ENCODE measurements at places on chromosomes 5 and 9. TPM values are rescaled to one million over a fixed set of nuclear protein-coding genes. Genes with fewer than 3 reads are reported as not detected.

- DNase-seq = no peak
These were observed 78.6 kb downstream of the ANXA1 start for GRCh38 chr9:73230251-73230650.

- DNase-seq = peak; percentile 41
These were observed at the start of gene ZDHHC21 for GRCh38 chr9:14693251-14693861. ZDHHC21 (minus strand) TSS chr9:14693432; CDS start chr9:14674340, 19,092 bp downstream.

GRCh38 chr5:12526113-12526512 lies 621.9 kb upstream of the CTNND2 start:
- no peak for DNase-seq

DNA sequence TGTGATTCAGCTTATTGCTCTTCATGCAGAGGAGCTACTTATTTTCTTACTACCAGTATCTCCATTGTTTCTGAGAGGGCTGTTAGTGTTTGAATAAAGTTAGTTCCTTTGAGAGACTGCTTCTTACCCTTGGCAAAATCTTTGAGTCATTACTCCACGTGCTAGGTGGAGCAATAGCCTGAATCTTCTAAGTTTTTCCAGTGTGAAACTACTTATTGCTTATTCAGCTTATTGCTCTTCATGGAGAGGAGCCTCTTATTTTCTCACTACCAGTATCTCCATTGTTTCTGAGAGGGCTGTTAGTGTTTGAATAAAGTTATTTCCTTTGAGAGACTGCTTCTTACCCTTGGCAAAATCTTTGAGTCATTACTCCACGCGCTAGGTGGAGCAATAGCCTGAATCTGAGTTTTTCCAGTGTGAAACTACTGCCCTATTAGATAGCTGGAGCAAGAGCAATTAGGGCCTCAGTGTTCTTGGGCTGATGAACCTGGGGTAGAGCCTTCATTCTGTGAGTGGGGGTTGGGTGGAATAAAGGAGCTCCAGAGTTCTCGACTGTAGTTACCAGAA lies 41.9 kb downstream of the GPBP1 start:
- DNase-seq = peak; percentile 14

- no peak for DNase-seq
These were observed 26.4 kb downstream of the UTP15 start for GRCh38 chr5:73591698-73592501.

PPP2CA gene
- total RNA-seq = 123 TPM

GRCh38 chr5:127451096-127451495 lies 66.3 kb upstream of the PRRC1 start:
- no peak for DNase-seq

C9orf50 gene
- not detected for total RNA-seq

LCN15 gene
- total RNA-seq = 0.05 TPM

MSX2 gene
- 2.0 TPM for total RNA-seq

GRCh38 chr5:97417986-97418385 lies 234.9 kb upstream of the RIOK2 start:
- no peak for DNase-seq

DNA sequence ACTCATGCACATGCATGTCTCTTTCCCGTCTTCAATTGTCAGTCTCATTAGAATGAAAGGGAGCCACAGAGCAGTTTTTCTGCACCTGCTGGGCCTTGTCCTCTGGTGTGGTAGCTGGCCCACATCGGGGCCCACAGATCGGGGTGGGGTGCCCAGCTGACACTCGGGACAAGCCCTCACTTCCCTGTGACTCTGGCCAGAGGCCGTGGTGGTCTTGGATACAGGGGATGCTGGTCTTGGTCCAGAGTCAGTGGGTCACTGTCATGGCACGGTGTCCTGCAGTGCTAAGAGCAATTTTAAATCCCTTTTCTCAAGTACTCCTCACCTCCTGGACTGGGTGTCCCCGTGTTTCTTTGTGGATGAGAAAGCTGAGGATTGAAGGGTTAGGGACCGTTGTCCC lies 193.2 kb downstream of the CACNA1B start:
- no peak for DNase-seq

DNA sequence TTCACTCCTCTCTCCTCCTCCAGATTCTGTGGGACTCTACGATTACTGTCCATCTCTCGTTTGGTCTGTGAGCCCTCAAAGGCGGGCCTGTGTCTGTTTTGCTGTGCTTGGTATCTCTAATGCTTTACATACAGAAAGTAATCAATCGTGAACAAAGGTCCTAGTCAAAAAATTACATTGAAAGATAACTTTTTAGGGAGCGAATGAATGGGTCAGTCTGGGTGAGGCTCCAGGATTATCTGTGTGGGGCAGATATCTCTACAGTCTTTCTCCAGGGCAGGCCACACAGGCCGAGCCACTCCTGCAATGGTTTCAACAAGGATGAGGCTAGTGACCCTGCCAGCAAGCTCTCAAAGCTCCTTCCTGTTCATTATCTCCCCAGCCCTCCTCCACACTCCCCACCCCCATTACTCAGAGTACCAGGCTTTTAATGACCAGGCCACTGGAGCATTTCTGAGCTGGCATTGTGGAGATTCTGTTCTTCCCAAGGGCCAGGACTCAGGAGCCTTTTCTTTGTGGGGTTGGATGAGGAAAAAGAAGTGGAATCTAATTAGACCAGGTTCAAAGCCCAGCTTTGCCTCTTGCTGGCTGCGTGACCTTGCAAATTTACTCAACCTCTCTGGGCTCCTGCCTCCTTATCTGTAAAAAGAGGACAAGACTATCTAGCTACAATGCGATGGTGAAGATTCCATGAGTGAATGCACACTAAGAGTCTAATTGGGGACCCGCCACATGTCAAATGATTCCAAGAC lies 10.2 kb downstream of the CORO2A start:
- DNase-seq = no peak

DNA sequence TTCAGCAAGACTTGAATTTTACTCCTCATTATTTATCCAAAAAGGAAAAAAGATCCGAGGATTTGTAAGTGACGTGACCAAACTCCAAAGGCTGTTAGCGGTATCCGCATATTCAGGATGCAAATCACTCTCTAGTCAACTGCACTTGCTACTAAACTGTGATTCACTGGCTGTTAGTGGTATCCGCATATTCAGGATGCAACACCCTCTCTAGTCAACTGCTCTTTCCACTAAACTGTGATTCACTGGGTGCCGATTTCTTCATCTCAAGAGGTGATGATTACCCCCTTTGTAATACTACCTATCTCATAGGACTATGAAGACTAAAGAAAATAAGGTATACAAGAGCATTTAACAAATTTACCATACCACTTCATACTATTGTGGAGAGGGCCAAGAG lies 5.7 kb downstream of the MAPKAP1 start:
- no peak for DNase-seq

DNA sequence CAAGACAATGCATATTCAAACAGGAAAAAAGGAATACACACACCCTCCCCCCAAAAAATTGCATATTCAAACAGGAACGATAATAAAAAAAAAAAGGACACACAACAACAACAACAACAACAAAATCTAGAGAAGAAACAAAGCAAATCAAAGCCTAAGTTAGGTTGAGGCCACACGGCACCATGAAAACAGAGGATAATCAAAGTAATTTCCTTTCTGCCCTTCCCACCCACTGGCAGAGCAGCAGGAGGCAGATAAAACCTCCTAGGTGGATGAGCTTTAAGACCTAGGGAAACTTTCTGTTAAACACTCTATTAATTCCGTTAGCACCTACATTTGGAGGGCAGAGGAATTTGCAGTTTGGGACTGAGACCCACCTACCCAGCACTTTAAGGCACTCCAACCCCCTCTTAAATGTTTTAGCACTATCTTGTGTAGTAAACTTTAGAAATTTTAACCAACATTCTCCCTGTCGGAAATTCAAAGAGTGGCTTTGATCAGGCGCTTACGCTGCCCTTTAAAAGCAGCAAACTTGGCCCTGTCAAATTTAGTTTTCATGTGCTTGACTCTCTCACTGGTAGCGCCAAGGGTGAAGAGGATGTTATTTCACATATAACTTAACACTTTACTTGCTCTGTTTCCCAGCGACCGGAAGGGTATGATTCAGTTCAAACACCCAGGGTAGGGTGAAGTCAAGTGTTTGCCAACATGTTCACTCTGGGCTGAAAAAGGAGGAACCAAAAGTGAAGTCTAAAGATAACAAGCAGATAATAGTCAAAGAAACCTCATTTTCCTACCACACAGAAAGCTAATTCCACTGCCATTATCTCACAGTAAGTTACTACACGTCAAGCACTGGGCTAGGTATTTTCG lies 9.2 kb downstream of the ENC1 start:
- DNase-seq = no peak

DNA sequence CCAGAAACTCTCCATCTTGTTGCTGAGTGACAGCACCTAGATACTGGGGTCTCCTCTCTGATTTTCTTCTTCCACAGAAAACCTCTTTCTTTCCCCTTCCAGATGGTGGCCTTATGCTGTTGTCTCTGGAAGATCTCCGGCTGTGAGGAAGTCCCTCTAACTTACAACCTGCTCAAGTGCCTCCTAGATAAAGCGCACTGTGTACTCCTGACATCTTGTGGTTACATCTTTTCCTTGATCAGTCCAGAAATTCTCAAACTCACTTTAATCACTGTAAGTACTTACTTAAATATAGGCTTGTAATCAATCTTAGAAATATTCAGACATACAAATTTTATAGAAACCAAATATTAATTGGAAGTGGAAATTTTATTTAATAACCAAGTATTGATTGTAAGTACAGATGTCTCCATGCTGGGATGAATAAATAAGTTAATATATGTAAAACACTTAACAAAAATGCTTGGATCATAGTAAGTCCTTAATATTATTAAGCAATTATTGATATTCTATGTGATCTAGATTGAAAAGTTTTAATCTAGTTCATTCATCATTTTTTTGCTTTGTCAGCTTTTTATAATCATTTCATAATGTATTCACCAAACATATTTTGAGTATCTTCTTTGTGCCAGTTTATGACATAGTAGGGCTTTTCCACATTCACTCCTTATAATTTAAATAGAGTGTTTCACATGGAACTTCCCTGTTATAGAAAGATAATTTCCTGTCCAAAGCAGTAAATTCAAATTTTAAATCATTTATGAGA lies 1381.4 kb upstream of the CDH6 start:
- peak; percentile 80 for DNase-seq

DNA sequence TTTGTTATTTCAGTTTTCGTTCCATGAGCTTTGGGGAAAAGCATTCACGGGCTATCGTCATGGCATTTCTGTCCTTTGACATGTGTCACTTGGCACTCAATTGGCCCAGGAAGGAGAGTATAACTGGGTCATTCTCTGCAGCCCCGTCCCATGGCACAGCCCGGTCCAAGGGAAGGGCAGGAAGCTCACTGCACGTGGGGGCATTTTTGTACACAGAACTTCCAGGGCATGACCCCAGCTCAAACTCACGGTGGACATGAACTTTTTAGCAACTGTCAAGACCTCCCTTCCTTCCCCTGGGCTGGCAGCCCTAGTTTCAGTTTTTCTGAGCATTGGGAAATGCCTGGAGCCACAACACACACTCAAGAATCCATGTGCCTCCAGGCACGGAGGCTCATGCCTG lies 161.6 kb upstream of the PANK3 start:
- no peak for DNase-seq

- peak; percentile 95 for DNase-seq
These were observed 34.3 kb upstream of the FSD1L start for GRCh38 chr9:105413525-105413924.

DNA sequence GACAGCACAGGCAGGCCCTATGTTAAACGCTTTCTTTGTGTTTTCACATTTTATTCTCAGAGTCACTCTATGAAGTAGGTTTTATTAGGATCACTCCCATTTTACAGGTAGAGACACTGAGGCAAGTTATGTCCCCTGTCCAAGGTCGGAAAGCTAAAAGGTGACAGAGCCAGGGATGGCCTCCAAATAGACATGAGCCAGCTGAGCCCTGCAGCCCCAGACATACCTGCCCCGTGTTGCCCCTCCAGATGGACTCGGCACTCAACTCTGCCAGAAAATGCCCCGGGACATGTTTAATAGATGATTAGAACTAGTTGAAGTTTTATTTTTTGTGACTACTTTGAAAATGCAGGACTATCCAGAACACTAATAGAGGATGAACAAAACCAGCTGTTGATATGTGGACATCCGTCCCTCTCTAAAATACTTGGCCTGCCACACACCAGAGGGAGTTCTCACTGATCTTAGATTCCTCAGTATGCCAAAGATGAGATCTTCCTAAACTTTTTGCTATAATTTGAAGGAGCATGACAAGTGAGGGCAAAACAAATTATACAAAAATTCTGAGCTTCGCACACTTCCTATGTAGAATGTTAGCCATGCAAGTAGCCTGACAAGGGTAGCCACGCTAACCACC lies 258.6 kb upstream of the ADAMTS16 start:
- DNase-seq = no peak
